Activated naive CD8-positive, alpha-beta T cell treated with anti-CD3 and anti-CD28 coated beads, Interleukin-2, amount 10 ng/mL, durations not matched to agents 7 days and 5 days (primary cell): ENCODE measurements at places on chromosomes 4 and X.

DNA sequence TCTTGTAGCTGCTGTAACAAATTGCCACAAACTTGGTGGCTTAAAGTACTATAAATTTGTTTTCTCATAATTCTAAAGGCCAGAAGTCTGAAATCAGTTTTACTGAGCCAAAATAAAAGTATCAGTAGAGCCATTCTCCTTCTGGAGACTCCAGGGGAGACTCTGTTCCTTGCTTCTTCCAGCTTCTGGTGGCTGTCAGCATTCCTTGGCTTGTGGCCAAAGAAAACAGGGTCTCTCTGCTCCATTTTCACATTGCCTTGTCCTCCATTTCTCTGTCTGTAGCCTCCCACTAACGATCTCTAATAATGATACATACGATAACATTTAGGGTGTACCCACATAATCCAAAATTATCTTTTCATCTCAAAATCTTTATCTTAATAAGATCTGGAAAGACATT is 200.4 kb downstream of the MAB21L2 start:
- no peak for DNase-seq

GRCh38 chrX:119682019-119682989 is 10.7 kb downstream of the SEPTIN6 start:
- DNase-seq, result no peak

GRCh38 chrX:138082896-138083295 is 517.0 kb downstream of the ZIC3 start:
- DNase-seq, result no peak

- DNase-seq, result no peak
Measured at GRCh38 chr4:7598939-7599790, 164.4 kb upstream of the PSAPL1 start.

- DNase-seq, result no peak
Measured at GRCh38 chrX:101362757-101363156, 14.2 kb upstream of the TIMM8A start.

DNA sequence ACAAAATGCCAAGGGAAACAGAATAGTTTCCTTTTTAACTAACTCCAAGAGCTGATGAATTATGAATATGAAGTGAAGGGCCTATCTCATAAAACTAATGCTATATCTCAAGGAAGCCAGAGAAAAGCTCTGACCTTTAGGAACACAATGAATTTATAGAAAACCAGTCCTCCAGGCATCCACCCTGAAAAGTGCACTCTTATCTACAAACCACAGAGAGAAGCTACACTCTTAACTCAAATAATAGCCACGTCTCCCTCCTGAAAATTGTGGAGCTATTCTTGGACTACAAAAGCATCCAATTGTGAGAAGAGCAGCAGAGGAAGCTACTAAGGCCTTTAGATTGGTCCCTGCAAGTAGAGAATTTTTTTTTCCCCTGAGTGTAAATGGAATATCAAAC is 253.9 kb downstream of the IL15 start:
- DNase-seq, result no peak

- no peak for DNase-seq
Measured at GRCh38 chr4:106530821-106531220, 162.2 kb upstream of the GIMD1 start.

GRCh38 chrX:3290561-3290960 is 55.9 kb downstream of the MXRA5 start:
- no peak for DNase-seq

DNA sequence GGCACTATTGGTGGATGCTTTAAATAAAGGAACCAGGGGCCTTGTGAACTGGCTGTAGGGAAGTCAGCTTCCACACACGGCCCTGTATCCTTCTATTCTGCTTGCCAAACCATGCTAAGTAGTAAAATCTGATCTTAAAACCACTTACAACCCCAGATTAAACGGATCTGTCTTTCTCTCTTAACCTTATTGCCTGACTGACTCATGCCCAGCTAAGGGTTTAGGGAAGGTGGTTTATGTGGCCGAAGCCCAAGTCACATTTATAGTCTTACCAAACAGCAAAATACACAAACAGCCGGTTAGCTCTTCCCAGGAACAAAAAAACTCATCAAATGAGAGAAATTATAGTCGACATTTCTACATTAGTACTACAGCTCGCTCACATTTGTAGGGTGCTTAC is 988.4 kb upstream of the TENM3 start:
- DNase-seq, result no peak

GRCh38 chrX:38991656-38992440 is 190.6 kb downstream of the MID1IP1 start:
- no peak for DNase-seq

DNA sequence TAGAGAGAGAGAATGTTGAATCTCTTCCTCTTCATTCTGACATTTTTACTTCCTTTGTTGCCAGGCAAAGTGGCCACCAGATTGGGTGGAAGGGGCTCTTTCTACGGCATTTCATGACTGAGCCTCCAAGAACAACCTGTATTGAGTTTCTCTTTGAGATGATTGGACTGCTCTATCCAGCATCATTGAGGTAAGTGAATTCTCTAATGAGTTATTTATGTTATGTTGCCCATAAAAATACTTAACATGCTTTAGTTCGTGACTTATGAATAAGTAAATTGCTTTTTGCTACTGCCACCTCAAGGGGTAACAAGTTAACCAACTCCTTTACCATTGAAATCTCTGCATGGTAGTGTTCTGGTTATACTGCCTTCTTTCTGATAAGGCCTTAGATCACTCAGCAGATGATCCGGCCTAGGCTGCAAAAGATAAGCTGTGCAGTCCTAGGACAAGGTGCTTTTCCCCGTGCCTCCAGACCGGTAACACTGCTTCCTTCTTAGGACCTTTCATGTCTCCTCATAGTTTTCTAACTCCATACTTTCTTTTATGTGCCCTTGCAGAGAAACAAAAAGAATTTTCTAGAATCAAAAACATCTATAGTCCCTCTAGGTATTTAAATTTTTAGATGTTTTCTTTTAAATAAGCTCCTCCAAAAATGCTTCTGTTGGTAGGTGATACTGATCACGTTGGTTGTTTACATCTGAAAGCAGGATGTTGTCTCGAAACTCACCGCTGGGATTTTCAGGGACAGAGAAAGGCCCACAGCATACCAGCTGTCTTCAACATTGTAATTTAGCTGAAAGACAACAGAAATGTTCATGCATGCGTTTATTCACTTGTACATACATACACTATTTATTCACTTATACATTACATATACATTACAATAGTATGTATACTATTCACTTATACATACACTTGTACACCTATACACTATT is 157.1 kb upstream of the RBPJ start:
- no peak for DNase-seq

DNA sequence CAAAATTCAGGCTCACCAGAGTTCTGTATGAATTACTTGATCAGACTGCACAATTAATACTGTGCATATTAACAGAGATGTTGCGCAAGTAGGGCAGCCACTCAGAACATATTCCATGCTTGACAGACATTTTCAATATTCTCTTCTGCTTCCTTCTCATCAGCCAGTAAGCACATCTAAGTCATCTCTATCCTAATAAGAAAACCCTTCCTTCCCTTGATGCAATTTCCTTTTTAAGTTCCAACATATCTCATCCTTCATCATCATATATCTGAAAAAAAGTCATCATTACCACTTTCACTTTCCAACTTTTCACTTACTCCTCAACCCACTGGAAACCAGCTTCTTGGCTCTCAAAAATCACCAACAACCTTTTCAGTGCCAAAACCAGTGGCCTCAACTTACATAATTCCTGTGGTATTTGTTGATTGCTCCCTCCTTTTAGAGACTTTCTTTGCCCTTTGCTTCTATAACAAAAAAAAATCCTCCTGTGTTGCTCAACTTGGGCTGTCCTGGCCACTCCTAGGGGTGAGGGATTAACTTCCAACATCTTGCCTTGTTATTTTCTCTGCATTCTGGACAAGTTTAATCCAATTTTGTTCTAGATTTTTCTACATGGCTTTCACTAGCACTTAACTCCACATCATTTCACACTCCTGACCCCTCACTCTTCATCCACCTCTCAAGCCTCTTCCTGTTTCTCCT is 14.1 kb downstream of the MBNL3 start:
- no peak for DNase-seq
